ENCODE measurements at places on chromosomes 7 and 10.

- no peak for DNase-seq
These were observed 59.9 kb downstream of the CDH23 start for GRCh38 chr10:71456631-71457030.

GRCh38 chr7:26853788-26854393 is 10.5 kb downstream of the SKAP2 start:
- DNase-seq = peak; percentile 84

DNA sequence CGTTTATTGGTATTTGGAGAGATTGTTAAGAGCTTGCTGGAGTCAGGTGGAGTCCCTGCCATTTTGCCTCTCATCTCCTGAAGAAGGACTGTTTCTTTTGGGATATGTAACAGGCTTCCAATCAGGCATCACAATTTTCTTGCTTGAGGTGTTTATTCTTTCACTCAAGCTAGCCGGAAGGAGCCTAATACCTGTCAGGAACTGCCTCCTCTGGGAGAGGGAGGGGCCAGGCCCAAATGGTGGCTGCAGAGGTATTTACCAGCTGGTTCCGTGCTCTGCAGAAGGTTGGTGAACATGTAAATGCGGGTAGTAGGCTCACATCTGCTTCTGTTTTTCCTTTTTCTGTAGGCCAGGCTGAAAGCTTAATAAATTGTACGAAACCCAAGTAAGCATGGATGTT is 114.0 kb downstream of the TCF7L2 start:
- no peak for DNase-seq

DNA sequence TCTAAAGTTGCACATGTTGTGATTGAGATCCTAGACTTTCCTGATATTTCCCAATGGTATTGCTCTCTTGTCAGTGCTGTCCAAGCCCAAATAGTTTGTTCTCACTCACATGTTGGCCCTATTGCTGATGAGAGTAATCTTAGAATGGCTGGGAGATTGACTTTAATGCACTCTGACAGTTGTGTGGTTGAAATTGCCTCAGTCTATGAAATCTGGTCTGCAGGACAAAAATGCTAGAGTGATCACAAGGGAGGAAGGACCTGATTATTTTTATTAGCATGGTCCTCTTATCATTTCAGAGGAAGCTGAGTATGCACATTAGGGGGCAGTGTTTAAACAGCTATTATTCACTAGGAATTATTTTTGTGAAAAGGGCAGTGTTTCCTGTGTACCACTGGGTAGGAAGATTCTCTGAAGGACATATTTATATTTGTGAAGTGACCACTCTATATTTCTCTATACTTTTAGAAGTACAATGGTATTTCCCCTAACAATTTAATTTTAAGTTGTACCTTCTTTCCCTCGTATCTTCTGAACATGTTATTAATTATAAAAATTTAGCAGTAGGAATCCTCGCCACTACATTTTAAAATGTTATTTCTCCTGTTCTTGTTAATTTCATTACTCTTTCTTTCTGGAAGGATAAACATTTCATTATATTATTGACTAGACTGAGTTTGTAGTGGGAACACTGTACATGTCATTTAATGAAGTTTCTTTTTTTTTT is 64.4 kb downstream of the SUGCT start:
- DNase-seq = peak; percentile 53

GRCh38 chr7:50411332-50411731 is 38.8 kb downstream of the FIGNL1 start:
- no peak for DNase-seq

DNA sequence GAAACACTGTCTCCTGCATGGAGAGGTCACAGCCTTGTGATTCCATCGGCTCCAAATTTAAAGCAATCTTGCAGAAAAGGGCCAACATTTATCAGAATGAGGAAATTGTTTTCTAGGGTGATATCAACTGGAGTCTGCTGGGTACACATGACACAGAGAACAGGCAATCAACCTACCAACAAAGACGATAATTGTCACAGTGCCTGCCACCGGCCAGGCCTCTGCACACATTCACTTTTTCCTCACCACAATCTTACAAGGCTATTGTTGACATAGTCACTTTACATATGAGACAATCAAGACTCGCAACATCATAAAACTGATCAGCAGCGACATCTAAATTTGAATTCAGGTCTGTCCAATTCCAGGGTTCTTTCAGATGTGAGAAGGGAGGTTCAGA is 189.4 kb downstream of the KCNMA1 start:
- no peak for DNase-seq

DNA sequence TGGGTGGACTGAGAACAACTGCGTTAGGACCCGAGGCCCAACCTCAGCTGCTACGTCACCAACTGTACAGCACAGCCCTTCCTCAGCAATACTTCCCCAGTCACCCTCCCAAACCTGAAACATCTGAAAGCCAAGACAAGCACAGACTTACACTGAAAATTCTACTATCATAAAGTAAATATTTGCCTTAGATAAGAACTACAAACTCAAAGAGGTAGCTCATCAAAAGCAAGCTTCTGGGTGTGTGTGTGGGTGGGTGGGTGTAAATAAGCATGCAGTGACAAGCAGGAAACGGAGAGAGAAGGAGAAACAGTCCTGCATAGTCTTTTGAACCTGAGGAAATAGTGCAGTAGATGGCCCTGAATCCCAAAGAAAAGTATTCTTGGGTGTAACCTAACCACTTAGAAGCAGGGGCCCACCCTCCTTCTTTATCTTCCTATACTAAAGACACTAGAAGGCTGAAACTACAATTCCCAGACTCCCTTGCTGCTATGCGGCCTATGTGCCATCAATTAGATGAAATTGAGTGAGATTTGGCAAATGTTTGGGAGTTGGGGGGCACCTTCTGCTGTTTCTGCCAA is 18.7 kb downstream of the SLC25A13 start:
- DNase-seq = peak; percentile 41

DNA sequence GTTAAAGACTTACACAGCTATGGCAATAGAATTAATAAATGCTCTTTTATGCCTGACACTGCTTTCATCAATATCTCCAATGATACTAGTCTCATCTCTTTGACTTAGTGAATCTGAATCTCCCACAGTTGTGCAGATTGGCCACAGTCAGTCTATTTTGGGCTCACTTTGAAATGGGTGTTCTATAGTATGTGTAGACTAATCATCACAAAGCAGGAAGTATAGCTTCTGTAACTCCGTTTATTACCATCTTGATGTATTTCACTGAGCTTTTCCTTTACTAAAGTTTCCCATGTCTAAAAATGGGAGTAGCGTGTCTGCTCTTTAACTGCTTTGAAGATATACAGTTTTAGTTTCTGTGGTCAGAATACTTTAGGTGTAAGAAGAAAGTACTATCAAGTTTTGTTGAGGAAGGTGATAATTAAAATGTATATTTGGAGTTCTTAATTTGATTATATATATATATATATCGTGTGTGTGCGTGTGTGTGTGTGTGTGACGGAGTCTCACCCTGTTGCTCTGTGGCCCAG is 70.1 kb downstream of the ST7 start:
- DNase-seq = no peak

- DNase-seq = no peak
These were observed 35.5 kb downstream of the SORCS1 start for GRCh38 chr10:107129000-107129399.

Data from hematopoietic multipotent progenitor cell treated with erythropoietin and hydrocortisone succinate and interleukin-3 and kit ligand, for 4 days (in vitro differentiated cells).